ENCODE measurements at places on chromosomes 13 and 19. TPM values are rescaled to one million over a fixed set of nuclear protein-coding genes. Genes with fewer than 3 reads are reported as not detected.

The ZNF878 gene
- total RNA-seq, result 1.1 TPM

The LYPD4 gene
- total RNA-seq, result not detected

The THSD8 gene
- total RNA-seq, result 30.5 TPM

The ERICH6B gene
- total RNA-seq, result not detected

The ATP7B gene
- total RNA-seq, result 0.80 TPM

The SAFB2 gene
- 79.5 TPM for total RNA-seq

The IRGC gene
- total RNA-seq, result not detected

The ONECUT3 gene
- total RNA-seq, result not detected

The PCDH17 gene
- total RNA-seq, result not detected

The LMTK3 gene
- 2.2 TPM for total RNA-seq

The CGB3 gene
- total RNA-seq, result not detected

The C19orf73 gene
- 1.0 TPM for total RNA-seq

The CLEC17A gene
- total RNA-seq, result 0.64 TPM

The OR10H1 gene
- total RNA-seq, result not detected

The COMP gene
- not detected for total RNA-seq

The ZNF135 gene
- 2.4 TPM for total RNA-seq

The HSD17B14 gene
- 0.66 TPM for total RNA-seq

The CYP2A7 gene
- total RNA-seq, result not detected

The SBK3 gene
- total RNA-seq, result not detected

The ZNF442 gene
- 1.3 TPM for total RNA-seq

The DNAJC15 gene
- 13.6 TPM for total RNA-seq

The ZSWIM9 gene
- total RNA-seq, result 7.3 TPM

The CEACAM7 gene
- total RNA-seq, result not detected

The PRODH2 gene
- not detected for total RNA-seq

The ZNF540 gene
- 0.72 TPM for total RNA-seq

The MYH14 gene
- total RNA-seq, result not detected

The KRI1 gene
- total RNA-seq, result 69.2 TPM

The VAV1 gene
- 65.7 TPM for total RNA-seq

The RCBTB1 gene
- 14.6 TPM for total RNA-seq

The ADPRHL1 gene
- total RNA-seq, result 0.56 TPM

The PTPRH gene
- total RNA-seq, result not detected

The CD33 gene
- 0.62 TPM for total RNA-seq

The ATP8B3 gene
- 2.7 TPM for total RNA-seq

The CNN2 gene
- 80.5 TPM for total RNA-seq

The UNC13A gene
- not detected for total RNA-seq

The PSG7 gene
- total RNA-seq, result not detected

The KIR2DL3 gene
- total RNA-seq, result not detected

The SGCG gene
- total RNA-seq, result not detected

The DLL3 gene
- 1.1 TPM for total RNA-seq

The ATP4B gene
- total RNA-seq, result not detected

The ZNF491 gene
- 0.87 TPM for total RNA-seq

The TNFSF13B gene
- total RNA-seq, result 6.1 TPM

The ZNF177 gene
- 1.0 TPM for total RNA-seq

The CRX gene
- total RNA-seq, result not detected

The AMH gene
- 10.0 TPM for total RNA-seq

The ADAMTS10 gene
- total RNA-seq, result 3.7 TPM

The WASF3 gene
- total RNA-seq, result 0.37 TPM

The MBNL2 gene
- 12.5 TPM for total RNA-seq

The SULT2A1 gene
- total RNA-seq, result not detected

The SH2D3A gene
- 26.1 TPM for total RNA-seq

Data from activated naive CD8-positive, alpha-beta T cell treated with anti-CD3 and anti-CD28 coated beads for 36 hours (primary cell).